Stomach (tissue), 19 donors: ENCODE measurements at places on chromosomes 5 and 9.
A peak's percentile ranks its signal among the peaks of the same experiment; 100 is the strongest.

DNA sequence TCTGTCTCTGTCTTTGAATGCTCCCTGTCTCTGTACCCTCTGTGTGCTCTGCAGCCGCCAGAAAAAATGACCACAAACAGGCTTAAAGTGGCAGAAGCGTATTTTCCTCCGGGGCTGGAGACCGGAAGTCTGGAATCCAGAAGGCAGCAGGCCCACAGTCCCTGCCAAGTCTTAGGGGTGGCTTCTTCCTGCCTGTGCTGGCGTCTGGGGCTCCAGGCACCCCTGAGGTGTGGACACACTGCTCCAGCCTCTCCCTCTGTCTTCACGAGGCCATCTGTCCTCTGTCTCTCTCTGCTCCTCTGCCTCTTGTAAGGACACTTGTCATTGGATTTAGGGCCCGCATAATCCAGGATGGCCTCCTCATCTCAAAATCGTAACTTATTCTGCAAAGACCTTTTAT is 298.4 kb upstream of the IRX4 start:
- H3K27ac ChIP-seq, result no peak overlapping the region
- H3K4me3 ChIP-seq, result no peak overlapping the region
- H3K4me1 ChIP-seq, result no peaks in the 10 kb centered on the region
- peak; percentile 23 for DNase-seq
- peaks cover 38% of the 10 kb centered on the region for H3K27me3 ChIP-seq

GRCh38 chr9:131197160-131197911 is 72.0 kb downstream of the NUP214 start:
- no peaks in the 10 kb centered on the region for H3K4me1 ChIP-seq
- no peak for DNase-seq
- H3K4me3 ChIP-seq, result no peak overlapping the region
- no peaks in the 10 kb centered on the region for H3K27me3 ChIP-seq
- H3K27ac ChIP-seq, result no peak overlapping the region
- peaks cover 92% of the 10 kb centered on the region for H3K36me3 ChIP-seq

GRCh38 chr5:176400382-176401156 is 12.0 kb downstream of the HIGD2A start:
- H3K4me1 ChIP-seq, result peaks cover 18% of the 10 kb centered on the region
- peak overlapping the region; percentile 73 for H3K27ac ChIP-seq
- H3K27me3 ChIP-seq, result no peaks in the 10 kb centered on the region
- DNase-seq, result peak; percentile 71
- peaks cover 12% of the 10 kb centered on the region for H3K36me3 ChIP-seq
- H3K4me3 ChIP-seq, result no peak overlapping the region

GRCh38 chr9:77764894-77765780 is 117.0 kb upstream of the GNA14 start:
- no peak for DNase-seq
- no peak overlapping the region for H3K4me3 ChIP-seq
- no peaks in the 10 kb centered on the region for H3K36me3 ChIP-seq
- H3K4me1 ChIP-seq, result no peaks in the 10 kb centered on the region

DNA sequence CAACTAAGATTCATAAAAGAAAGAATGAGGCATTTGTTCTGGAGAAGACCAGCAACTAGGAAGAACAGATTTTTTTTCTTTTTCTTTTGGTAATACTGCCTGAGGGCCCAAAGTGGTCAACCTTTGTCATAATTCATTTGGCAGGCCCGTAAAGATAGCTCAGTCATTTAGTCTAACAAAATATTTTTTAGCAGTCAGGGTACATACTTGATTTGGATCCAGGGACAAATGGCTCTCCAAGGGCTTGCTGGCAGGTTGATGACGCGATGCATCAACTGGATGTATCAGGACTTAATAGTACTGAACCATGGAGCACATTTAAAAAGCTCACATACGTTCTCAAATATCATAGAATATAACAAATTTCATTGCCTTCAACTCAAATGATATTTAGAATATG is 203.4 kb upstream of the ZNF608 start:
- H3K27ac ChIP-seq, result no peak overlapping the region
- DNase-seq, result no peak
- no peaks in the 10 kb centered on the region for H3K4me1 ChIP-seq
- no peaks in the 10 kb centered on the region for H3K27me3 ChIP-seq
- no peaks in the 10 kb centered on the region for H3K36me3 ChIP-seq

- no peak for DNase-seq
- H3K4me1 ChIP-seq, result no peaks in the 10 kb centered on the region
- no peak overlapping the region for H3K4me3 ChIP-seq
- no peaks in the 10 kb centered on the region for H3K36me3 ChIP-seq
- H3K27me3 ChIP-seq, result no peaks in the 10 kb centered on the region
These were observed 81.5 kb downstream of the PALM2AKAP2 start for GRCh38 chr9:109861499-109861898.

DNA sequence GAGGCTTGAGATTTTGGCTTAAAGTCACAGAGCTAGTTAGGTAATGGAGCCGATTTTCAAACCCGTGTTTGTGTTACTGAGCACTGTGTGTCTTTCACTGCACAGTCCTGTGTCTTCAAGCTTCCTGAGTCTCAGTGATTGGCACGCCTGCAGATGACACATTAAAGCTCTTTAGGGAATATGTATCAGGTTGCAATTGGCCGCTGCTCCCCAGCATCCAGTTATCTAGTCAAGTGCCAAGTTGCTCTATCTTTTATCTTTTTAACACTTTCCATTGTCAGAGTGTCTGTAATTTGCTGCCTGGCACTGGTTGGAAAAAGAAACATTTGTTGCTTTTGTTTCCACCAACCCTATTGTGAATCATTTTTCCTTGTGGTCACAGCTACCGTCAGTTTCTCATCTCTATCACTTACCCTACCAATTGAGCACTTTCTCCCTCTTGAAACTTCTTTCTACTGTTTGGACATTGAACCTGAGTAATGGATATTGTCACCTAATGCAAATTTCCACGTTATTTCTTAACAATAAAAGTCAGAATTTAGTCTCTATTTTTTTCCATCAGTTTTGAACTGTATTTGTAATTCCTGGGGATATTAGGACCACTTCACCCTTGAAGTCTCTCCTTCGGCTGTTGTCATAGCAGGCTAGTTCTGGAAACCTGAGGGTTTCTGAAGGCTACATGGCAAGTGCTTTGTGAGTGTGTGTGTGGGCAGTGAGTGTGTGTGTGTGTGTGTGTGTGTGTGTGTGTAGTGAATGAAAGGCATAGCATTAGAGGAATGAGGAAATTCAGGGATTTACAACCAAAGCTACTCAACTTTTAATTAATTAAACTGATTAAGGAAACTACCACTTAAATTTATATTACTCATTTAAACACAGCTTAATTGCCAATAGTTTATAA is 274.3 kb downstream of the ISL1 start:
- H3K36me3 ChIP-seq, result no peaks in the 10 kb centered on the region
- H3K27ac ChIP-seq, result no peak overlapping the region
- no peaks in the 10 kb centered on the region for H3K27me3 ChIP-seq

- H3K27me3 ChIP-seq, result no peaks in the 10 kb centered on the region
- no peak for DNase-seq
- no peak overlapping the region for H3K4me3 ChIP-seq
- no peaks in the 10 kb centered on the region for H3K4me1 ChIP-seq
- H3K27ac ChIP-seq, result no peak overlapping the region
These were observed 15.8 kb upstream of the UBAC1 start for GRCh38 chr9:135976944-135977343.

- peaks cover 32% of the 10 kb centered on the region for H3K4me1 ChIP-seq
- H3K36me3 ChIP-seq, result peaks cover 76% of the 10 kb centered on the region
- DNase-seq, result no peak
- H3K27me3 ChIP-seq, result no peaks in the 10 kb centered on the region
- no peak overlapping the region for H3K4me3 ChIP-seq
These were observed 41.0 kb downstream of the STOM start for GRCh38 chr9:121328876-121329681.

- H3K27ac ChIP-seq, result no peak overlapping the region
- H3K4me3 ChIP-seq, result no peak overlapping the region
- no peaks in the 10 kb centered on the region for H3K36me3 ChIP-seq
- DNase-seq, result no peak
- H3K4me1 ChIP-seq, result no peaks in the 10 kb centered on the region
These were observed 1456.4 kb upstream of the ACO1 start for GRCh38 chr9:30928045-30928444.

GRCh38 chr9:105842023-105842644 is 147.8 kb downstream of the TMEM38B start:
- DNase-seq, result peak; percentile 47
- no peak overlapping the region for H3K27ac ChIP-seq
- H3K4me3 ChIP-seq, result no peak overlapping the region
- H3K27me3 ChIP-seq, result no peaks in the 10 kb centered on the region
- H3K36me3 ChIP-seq, result no peaks in the 10 kb centered on the region

DNA sequence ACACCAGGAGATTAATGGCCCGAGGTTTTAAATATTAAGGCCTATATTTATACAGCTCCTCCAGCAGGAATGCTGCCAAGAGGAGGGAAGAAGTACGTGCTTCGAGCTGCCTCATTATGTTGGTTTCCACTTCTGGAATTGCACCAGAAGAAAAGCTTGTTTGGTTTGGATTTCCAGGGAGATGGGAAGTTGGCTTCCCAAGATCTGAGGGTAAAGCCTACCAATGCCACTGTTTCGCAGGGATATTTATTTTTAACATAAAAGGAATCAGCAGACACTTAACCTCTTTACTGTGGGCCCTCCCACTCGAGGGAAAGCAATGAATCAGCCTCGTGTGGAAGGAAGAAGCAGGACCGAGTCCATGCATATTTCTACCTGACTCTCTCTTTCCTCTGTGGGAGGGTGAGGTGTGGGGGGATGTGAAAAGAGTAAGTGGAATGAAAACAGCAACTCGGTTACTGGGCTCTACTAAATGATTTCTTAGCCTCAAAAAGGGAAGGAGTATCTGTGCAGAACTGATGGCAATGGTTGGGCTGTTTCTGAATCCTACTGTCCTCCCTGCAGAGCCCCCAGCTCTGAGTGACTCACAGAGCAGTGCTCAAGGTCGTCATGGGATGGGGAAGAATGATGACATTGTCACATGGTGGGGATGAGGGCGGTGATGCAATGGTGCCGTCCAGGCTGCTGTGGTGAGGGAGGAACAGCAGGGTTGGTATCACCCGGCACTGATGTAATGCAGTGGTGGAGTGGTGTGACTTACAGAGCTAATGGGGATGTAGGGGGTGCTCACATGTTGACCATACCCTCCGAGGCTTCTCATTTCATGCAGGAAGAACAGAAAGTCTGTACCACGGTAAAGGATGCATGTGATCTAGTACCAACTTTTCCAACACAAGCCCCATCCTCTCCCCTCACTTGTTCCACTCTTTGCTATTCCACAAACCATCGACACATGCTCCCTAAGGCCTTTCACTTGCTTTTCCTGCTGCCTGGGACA is 215.0 kb upstream of the PANK3 start:
- H3K27me3 ChIP-seq, result no peaks in the 10 kb centered on the region
- H3K36me3 ChIP-seq, result no peaks in the 10 kb centered on the region
- peak; percentile 84 for DNase-seq
- H3K4me1 ChIP-seq, result no peaks in the 10 kb centered on the region

DNA sequence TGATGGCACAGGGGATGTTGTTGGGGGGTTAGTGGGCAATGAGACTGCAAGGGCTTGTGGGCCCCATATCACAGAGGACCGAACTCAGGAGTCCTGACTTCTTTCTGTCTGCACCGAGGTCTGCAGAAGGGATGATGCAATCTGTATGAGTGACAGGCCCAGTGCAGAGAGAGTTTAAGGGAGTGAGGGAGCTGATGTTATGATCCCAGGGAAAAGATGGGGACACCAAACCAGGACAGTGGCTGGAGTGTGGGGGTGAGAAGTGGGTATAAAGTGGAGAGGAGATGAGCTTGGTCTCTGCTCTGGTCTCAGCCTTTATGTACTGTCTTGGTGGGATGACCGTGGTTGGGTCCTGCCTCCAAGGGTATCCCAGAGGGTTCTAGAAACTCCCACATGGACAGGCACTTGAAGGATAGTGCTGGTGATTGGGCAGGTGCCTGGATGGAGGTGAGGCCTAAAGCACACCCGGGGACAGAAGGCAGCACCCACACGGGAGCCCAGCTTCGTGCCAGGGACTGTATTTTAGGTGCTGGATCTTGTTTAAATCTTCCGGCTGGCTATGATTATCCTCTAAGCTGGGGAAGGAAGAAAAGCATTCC is 21.9 kb downstream of the GSN start:
- H3K27ac ChIP-seq, result peak overlapping the region; percentile 96
- H3K4me1 ChIP-seq, result peaks cover 75% of the 10 kb centered on the region
- no peaks in the 10 kb centered on the region for H3K27me3 ChIP-seq
- no peaks in the 10 kb centered on the region for H3K36me3 ChIP-seq
- H3K4me3 ChIP-seq, result no peak overlapping the region
- DNase-seq, result no peak

- peaks cover 4% of the 10 kb centered on the region for H3K4me1 ChIP-seq
- DNase-seq, result no peak
- H3K36me3 ChIP-seq, result no peaks in the 10 kb centered on the region
- no peak overlapping the region for H3K4me3 ChIP-seq
These were observed 234.9 kb upstream of the RIOK2 start for GRCh38 chr5:97417986-97418385.

- no peaks in the 10 kb centered on the region for H3K27me3 ChIP-seq
- H3K4me1 ChIP-seq, result peaks cover 41% of the 10 kb centered on the region
- peaks cover 5% of the 10 kb centered on the region for H3K36me3 ChIP-seq
- no peak overlapping the region for H3K4me3 ChIP-seq
These were observed 4.6 kb downstream of the ARHGEF37 start for GRCh38 chr5:149585910-149586309.

DNA sequence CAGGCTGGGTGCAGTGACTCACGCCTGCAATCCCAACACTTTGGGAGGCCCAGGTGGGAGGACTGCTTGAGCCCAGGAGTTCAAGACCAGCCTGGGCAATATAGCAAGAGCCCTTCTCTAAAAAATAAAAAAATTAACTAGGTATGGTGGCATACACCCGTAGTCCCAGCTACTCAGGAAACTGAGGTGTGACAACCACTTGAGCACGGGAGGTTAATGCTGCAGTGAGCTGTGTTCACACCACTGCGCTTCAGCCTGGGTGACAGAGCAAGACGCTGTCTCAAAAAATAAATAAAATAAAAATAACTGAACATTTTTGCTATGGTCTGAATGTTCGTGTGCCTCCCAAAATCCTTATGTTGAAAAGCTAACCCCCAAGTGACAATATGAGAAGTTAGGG is 24.5 kb downstream of the AGTPBP1 start:
- DNase-seq, result no peak
- no peaks in the 10 kb centered on the region for H3K27me3 ChIP-seq
- H3K4me1 ChIP-seq, result peaks cover 18% of the 10 kb centered on the region
- H3K4me3 ChIP-seq, result no peak overlapping the region
- H3K27ac ChIP-seq, result no peak overlapping the region

DNA sequence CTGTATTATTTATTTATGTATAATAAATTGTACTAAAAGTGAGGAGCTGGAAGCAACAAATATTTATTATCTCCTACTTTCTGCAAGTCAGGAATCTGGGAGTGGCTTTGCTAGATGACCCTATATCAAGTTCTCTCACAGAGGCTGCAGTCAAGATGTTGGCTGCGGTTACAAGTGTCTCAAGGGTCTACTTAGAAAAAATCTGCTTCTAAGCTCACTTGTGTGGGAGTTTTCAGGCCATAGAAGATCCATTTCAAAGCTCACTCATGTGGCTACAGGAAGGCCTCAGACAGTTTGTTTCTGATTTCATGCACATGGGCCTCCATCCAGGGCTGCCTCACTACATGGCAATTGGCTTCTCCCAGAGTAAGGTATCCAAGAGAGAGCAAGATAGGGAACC is 551.1 kb downstream of the CAAP1 start:
- H3K4me1 ChIP-seq, result no peaks in the 10 kb centered on the region
- H3K27ac ChIP-seq, result no peak overlapping the region
- DNase-seq, result no peak
- no peaks in the 10 kb centered on the region for H3K27me3 ChIP-seq
